ENCODE measurements at places on chromosomes 12 and 14.
A peak's percentile ranks its signal among the peaks of the same experiment; 100 is the strongest.

DNA sequence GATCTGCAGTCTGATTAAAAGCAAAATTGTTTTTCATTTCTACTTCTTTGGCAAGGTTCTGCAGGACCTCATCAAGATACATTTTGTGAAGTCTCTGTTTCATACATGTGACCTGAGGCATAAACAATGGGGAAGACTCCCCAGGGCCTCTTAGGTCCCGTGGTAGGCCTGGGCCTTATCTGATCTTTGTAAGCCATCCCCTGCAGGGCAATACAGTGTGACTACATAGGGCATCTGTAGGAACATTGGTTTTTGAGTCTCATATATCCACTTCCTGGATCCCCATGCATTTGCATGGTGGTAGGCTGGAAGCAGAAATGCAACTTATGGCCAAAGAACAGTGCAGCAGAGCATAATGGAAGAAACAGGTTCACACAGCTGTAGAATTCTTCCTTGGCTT is 6.0 kb downstream of the FAR2 start:
- no peak for DNase-seq

DNA sequence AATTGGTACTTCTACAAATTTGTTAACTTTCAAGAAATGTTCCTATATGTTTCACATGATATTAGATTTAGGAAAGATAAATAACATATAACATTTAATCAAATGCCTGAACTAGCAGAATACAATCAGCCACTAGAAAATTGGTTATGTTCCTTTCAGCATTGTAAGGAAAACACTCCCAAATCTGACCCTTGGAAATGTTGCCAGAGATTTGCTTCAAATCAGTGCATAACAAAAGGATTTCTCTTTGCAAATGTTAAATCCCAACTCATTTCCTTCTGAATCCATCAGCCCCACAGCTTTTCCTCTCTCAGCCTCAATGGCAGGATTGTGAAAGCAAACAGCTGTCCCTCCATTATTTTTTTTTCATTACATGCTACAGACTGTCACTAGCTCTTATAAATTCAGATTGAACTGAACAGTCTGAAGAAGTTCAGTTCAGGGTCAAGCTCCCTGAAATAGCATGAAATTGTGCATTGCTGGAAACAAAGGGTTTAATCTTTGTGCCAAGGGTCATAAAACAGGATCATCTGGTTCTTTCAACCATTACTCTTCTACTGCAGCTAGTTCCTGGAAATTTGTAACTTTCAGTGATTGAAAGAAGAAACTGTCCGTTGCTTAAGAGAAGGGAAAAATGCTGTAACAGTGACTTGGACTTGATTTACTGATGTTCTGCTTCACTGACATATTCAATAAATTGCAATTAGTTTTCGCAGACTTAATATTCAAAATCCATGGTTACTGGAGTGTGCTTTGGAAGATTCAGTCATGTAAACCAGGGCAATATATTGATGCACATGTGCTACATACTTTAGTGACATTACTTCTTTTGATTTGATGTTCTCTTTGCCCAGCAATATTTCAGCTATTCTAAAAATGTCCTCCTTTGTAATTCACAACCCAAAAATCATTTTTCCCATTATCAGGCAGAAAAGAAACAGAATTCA is 246.4 kb downstream of the RPL10L start:
- DNase-seq: no peak

DNA sequence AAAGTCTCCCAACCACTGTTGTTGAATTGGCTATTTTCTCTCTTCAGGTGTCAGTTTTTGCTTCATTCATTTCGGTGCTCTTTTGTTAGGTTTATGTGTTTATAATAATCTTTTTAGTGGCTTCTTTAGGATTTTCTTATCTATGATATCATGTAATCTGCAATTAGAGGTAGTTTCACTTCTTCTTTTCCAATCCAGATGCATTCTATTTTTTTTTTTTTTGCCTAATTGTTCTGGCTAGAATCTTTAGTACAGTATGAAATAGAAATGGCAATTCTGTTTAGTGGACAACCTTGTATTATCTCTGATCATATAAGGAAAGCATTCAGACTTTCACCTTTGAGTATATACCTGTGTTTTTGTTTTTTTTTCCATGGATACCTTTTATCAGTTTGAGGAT is 17.4 kb downstream of the CNOT2 start:
- no peak for DNase-seq

DNA sequence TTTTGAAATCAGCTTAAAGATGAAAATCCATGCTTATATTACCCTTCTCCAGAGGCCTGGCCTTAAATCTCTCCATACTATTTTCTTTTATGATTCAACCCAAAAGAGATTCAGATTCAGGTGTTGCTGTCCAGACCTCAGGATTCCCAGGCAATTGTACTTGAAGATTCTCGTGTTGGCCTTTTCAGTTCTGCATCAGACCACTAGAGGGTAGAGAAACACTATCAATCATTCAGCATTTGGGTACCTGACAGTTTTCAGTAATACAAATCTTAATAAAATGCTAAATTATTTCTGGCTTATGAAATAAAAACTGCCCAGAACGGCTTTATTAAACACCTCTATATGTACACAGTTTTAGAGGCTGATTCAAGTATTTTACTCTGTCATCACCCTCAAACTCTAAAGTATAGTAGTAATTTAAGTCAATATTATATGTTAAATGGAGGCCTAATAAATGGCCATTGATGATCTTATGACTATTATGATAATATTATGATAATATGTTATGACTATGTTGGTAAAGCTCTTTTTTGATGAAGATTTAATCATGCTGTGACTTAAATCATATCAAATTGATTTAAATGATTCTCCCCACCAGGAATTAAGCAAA is 301.1 kb downstream of the DUSP6 start:
- DNase-seq: no peak

- DNase-seq: no peak
Measured at GRCh38 chr14:55756557-55756956, 176.6 kb downstream of the KTN1 start.

DNA sequence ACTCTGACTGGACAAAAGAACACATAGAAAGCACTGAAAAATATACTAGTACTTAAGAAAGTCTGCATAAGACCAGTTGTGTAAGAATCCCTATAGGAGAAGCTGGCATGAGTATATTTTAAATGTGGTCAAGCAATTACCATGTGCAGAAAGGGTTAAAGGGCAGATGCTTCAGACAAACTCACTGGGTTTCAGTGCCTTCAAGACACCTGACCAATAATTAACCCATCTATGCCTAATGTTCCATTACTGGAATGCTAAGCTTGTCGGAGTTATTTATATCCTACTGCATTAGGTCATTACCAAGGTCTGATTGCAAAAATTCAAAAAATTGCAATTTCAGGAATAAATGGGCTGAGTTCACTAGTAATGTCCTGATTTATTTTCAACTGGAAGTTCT is 41.3 kb downstream of the HNRNPC start:
- no peak for DNase-seq

- DNase-seq: no peak
Measured at GRCh38 chr14:51867741-51868140, 7.3 kb downstream of the GNG2 start.

GRCh38 chr12:45612044-45612794 is 117.3 kb upstream of the ARID2 start:
- DNase-seq: no peak

DNA sequence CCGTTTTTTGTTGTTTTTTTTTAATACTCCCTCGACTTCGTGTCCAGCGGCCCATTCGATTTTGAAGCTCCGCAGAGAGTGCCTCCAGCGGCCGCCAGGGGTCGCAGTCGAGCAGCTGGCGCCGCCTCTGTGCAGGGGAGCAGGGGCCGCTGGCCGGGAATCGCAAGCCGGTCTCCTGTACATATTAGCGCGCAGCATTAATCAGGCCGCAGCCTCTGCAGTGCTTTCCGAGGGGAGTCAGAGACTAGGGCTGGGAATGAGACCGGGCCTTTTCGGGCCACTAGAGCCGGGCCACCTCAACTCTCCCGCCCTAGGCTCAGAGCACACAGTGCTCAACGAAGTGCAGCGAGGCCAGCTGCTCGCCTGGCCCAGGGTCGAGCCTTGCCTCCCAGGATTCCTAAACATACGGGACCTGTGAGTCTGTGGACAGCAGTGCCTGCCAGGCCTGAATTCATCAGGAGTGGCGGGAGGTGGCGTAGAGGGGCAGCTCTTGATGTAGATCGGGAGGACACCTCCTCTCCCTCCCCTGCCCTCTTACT is 81.8 kb downstream of the EMP1 start:
- DNase-seq: peak; percentile 10

DNA sequence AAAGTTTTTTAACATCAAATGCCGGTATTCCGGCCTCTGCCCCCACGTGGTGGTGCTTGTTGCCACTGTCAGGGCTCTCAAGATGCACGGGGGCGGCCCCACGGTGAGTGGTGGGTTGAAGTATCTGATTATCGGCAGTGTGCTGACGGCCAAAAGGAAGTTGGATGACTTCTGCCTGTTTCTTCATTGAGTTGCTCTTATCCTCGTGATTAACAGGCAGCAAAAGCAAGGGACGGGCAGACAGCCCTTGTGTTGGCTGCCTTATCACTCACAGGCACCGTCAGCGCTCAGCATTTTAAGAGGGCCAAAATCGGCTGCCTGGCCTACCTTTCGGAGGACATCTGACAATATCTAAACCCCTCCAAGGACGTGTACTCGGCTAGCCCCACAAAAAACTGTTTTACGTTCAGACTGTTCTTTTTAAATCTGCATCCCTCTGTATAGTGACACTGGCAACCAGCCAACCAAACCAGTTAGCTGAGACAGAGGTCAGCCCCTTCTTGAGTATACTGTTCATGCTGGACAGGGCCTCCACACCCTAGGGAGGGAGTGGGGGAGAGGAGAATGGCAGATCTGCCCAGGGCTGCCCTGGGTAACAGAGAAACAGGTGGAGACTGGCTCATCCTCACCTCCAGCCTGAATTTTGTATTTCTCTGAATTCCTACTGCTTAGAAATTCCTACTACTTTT is 22.9 kb upstream of the AKAP5 start:
- DNase-seq: no peak

- peak; percentile 2 for DNase-seq
Measured at GRCh38 chr12:42094277-42094676, 50.4 kb downstream of the GXYLT1 start.

- DNase-seq: no peak
Measured at GRCh38 chr14:22566845-22567244, 22.2 kb downstream of the DAD1 start.

- DNase-seq: no peak
Measured at GRCh38 chr14:52342849-52343596, 28.9 kb downstream of the PTGER2 start.

DNA sequence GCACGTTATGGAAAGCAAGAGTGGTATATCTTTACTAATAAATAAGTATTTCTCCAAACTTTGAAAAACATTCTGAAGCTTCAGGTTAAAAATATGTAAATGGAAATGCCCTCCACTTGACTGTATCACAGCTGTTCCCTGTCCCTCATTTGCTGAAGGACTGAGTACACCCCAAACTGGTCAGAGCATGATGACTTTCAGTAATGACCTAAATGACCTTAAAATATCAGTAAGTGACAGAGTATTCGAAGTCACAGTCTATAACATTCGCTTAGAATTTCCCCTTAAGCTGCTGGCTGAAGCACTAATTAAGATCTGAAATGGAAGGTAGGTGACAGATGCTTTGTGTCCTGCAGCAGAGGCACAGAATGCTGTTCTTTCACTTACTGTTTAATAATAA is 191.5 kb downstream of the RGS6 start:
- no peak for DNase-seq

- DNase-seq: no peak
Measured at GRCh38 chr14:65015391-65015790, 28.7 kb downstream of the FNTB start.

GRCh38 chr12:52080403-52081251 is 1.1 kb downstream of the SMIM41 start:
- DNase-seq: no peak

DNA sequence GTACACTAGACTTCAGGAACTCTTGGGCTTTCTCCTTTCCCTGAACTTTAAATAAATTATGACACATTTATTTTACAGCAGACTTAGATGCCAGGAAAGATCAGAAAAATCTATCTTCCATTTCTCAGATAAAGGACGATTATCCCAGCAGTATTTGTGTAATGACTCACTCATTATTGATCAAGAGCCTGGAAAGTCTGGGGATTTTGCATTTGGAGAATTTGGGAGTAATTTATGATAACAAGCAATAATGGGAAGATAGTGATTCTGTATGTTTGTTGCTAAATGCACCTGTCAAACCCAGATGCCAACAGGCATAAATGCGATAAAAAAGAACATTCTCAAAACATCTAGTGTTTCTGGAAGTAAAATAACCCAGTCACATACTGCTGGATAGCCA is 480.2 kb upstream of the ATP2B1 start:
- no peak for DNase-seq

DNA sequence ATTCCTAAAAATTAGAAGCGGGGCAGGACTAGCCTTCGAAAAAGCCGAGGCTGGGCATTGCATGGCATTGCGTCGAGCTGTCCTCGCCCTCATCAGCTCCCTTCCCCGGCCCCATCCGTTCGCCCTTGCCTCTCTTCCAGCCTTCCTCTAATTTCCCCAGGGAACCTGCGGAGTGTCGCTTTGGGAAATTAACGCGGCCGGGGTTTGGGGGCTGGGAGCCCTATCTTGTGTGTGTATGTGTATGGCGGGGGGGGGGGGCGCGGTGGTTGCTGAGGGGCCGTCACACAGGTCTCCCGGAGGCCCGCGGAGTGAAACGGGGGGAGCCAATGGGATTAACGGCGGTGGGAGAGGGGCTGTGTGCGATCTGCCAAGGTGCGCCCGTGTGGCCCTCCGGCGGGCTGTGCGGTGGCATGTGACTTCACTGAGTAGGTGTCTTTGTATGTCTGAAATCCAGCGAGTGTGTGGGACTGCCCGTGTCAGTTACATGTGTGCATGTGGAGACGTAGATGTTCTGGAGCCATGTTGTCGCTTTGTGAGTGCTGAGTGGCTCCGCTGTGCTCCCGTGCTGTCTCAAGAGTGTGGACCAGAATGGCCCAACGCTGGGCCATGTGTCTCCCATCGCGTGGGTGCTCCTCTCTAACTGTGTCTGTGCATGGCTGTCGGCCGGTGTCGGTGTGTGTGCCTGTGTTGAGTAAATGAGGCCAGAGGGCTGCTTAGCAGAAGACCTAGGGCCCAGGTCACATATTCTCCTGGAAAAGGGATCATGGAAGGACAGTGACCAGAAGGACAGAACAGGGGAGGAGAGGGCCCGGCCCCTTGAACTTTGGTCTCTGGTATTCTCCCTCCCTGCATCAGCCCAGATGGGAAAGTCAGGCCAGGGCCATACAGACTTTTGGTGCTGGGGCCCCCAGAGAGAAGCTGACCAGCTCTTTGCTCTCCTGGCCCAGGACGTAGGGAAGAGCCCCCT is 1.5 kb downstream of the PTMS start:
- no peak for DNase-seq
